ENCODE measurements at places on chromosomes 7 and 10. TPM values are rescaled to one million over a fixed set of nuclear protein-coding genes. Genes with fewer than 3 reads are reported as not detected.

The TMEM270 gene
- polyA plus RNA-seq, result not detected

The NDUFB2 gene
- 211 TPM for polyA plus RNA-seq

The SGPL1 gene
- polyA plus RNA-seq, result 51.0 TPM

The COL28A1 gene
- 1.6 TPM for polyA plus RNA-seq

The NOM1 gene
- polyA plus RNA-seq, result 28.2 TPM

The SLC18A2 gene
- polyA plus RNA-seq, result 0.25 TPM

The TMEM229A gene
- 1.2 TPM for polyA plus RNA-seq

The HOXA10 gene
- 0.94 TPM for polyA plus RNA-seq

The NANOS1 gene
- 4.4 TPM for polyA plus RNA-seq

The SPAG6 gene
- 1.9 TPM for polyA plus RNA-seq

The MYH16 gene
- polyA plus RNA-seq, result 0.17 TPM

The SMO gene
- polyA plus RNA-seq, result 49.9 TPM

The HTRA1 gene
- 77.1 TPM for polyA plus RNA-seq

The LBX1 gene
- polyA plus RNA-seq, result 0.40 TPM

The REEP3 gene
- 44.3 TPM for polyA plus RNA-seq

The DENND11 gene
- 40.0 TPM for polyA plus RNA-seq

The WDFY4 gene
- polyA plus RNA-seq, result 4.5 TPM

The SYPL1 gene
- polyA plus RNA-seq, result 93.3 TPM

The TMEM236 gene
- 0.37 TPM for polyA plus RNA-seq

The ERVW-1 gene
- polyA plus RNA-seq, result 2.4 TPM

The CFAP46 gene
- 4.3 TPM for polyA plus RNA-seq

The SLC13A1 gene
- not detected for polyA plus RNA-seq

The DYNC1I1 gene
- polyA plus RNA-seq, result 8.1 TPM

The GOT1 gene
- 28.6 TPM for polyA plus RNA-seq

The ARHGAP22 gene
- 1.3 TPM for polyA plus RNA-seq

The KCP gene
- 5.9 TPM for polyA plus RNA-seq

The CCDC3 gene
- 6.7 TPM for polyA plus RNA-seq

The CALML5 gene
- polyA plus RNA-seq, result not detected

The IQCE gene
- polyA plus RNA-seq, result 16.8 TPM

The SPDYE16 gene
- 4.3 TPM for polyA plus RNA-seq

The IQUB gene
- polyA plus RNA-seq, result 3.0 TPM

The NACAD gene
- polyA plus RNA-seq, result 8.2 TPM

The SEMA3A gene
- polyA plus RNA-seq, result 22.4 TPM

The RGS10 gene
- polyA plus RNA-seq, result 16.9 TPM

The RTKN2 gene
- polyA plus RNA-seq, result 13.2 TPM

The LGI1 gene
- polyA plus RNA-seq, result 0.14 TPM

The AKR1C4 gene
- not detected for polyA plus RNA-seq

The PKD2L1 gene
- polyA plus RNA-seq, result 0.23 TPM

The RPEL1 gene
- 0.09 TPM for polyA plus RNA-seq

The KIF11 gene
- polyA plus RNA-seq, result 61.5 TPM

The NPFFR1 gene
- polyA plus RNA-seq, result 0.56 TPM
